ENCODE measurements at places on chromosomes 3 and 15.

GRCh38 chr15:60814062-60814461 lies 335.1 kb upstream of the ICE2 start:
- no peak for DNase-seq

- DNase-seq, result no peak
These were observed 14.4 kb downstream of the MUC20 start for GRCh38 chr3:195735036-195735695.

- DNase-seq, result no peak
These were observed 171.1 kb upstream of the ICE2 start for GRCh38 chr15:60649845-60650548.

- no peak for DNase-seq
These were observed 43.1 kb upstream of the TIPARP start for GRCh38 chr3:156631323-156631722.

- DNase-seq, result no peak
These were observed 66.4 kb upstream of the AGTR1 start for GRCh38 chr3:148631124-148631903.

- DNase-seq, result no peak
These were observed 12.4 kb downstream of the RIOX2 start for GRCh38 chr3:97959872-97960271.

DNA sequence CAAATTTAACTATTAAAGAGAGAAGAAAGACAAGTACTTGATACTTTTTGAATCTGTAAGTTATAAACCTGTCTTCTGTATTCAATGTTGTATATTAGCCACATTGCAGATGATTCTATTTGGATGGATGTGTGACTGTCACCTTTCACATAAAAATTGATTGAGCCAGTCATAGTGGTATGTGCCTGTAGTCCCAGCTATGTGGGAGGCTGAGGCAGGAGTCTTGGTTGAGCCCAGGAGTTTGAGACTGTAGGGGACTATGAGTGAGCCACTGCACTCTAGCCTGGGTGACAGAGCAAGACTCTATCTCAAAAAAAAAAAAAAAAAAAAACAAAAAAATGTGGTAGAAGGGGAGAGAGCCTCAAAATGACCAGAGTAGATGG lies 12.3 kb downstream of the CACNA1D start:
- no peak for DNase-seq

DNA sequence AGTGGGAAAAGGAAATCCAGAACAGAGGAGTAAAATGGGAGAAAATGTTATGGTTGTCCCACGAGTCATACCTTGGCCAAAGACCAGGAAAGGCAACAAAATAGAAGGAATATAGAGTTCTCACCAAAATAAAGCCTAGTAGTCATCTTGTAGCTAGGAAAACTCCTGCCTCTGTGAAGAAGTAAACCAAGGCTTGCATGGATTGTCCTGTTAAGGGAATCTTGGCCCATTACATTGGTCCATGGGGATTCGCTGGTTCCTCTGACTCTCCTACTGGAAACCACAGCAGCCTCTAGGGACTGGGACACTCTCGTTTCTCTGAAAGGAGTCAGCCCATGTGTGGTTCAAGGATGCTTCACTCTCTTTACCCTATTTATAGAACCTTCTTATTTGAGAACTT lies 62.9 kb upstream of the FNDC3B start:
- no peak for DNase-seq

DNA sequence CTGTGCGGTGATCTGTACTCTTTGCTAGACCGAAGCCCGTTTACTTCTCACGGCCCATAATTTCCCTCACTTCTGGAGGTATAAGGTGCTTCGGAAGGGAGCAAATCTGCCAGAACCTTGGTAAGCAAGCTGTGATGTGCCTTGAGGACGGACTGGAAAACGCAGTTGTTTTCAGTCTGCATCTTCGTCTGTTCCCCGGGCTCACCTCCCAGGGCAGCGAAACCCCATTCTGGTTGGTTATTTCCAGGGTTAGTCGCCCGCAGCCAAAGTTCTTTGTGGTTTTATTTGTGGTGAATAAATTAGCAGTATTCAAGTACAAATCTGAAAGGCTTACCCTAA lies 401 bp downstream of the RAMAC start:
- DNase-seq, result no peak

DNA sequence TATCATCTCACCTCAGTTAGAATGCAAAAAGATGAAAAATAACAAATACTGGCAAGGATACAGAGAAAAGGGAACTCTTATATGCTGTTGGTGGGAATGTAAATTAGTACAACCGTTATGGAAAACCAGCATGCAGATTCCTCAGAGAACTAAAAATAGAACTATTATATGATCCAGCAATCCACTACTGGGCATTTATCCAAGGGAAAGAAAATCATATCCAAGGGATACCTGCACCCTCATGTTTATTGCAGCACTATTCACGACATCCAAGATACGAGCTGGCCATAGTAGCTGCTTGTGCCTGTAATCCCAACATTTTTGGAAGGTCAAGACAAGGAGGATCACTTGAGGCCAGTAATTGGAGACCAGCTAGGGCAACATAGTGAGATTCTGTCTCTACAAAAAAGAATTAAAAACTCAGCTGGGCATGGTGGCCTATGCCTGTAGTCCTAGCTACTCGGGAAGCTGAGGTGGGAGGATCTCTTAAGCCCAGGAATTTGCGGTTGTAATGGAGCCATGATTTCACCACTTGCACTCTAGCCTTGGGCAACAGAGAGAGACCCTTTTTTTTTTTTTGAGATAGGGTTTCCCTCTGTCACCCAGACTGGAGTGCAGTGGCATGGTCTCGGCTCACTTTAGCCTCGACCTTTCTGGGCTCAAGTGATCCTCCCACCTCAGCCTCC lies 26.6 kb downstream of the USP50 start:
- no peak for DNase-seq

DNA sequence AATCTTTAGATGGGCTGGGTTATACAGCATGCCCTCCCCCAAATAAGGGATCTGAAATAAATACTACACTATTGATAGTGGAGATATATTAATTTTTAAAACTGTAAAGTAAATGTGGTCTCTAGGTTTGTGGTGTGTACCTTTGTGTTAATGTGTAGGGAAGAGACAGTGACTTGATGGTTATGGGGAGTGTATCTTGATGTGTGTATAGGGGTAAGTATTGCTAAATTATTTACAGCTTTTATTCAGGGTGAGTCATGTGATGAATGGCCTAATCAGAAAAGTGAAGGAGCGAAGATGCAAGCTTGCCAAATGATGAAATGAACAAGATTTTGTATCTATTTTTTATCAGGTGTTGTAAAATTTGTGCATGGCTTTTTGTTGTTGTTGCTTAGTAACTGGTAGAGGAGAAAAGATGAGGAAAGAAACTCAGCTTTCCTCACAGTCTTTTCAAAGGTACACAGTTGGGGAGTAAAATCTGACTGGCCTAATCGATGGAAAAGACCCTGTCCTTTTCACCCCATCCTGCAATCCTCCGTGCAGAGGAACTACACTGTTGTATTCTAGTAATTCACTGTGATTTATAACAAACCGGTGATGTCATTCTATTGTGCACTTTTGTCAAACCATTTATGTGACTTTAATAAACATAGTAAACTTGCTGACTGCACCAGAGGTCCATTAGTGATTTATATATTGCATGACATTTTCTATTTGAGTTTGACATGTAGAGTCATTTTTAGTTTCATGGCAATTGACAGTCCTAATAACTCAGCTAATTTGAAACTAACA lies 17.7 kb downstream of the FEM1B start:
- no peak for DNase-seq

GRCh38 chr3:153254361-153254760 lies 92.3 kb downstream of the RAP2B start:
- no peak for DNase-seq

DNA sequence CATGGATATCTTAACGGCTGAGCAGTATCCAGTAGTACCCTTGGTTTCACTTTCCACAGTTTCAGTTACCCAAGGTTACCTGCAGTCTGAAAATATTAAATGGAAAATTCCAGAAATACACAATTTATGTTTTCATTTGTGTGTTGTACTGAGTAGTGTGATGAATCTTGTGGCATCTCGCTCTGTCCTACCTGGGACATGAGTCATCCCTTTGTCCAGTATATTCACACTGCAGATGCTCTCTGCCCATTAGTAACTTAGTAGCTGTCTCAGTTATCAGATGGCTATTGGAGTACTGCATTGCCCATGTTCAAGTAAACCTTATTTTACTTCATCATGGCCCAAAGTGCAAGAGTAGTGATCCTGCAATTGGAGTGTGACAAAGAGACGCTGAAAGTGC lies 26.1 kb downstream of the GASK1A start:
- DNase-seq, result no peak

DNA sequence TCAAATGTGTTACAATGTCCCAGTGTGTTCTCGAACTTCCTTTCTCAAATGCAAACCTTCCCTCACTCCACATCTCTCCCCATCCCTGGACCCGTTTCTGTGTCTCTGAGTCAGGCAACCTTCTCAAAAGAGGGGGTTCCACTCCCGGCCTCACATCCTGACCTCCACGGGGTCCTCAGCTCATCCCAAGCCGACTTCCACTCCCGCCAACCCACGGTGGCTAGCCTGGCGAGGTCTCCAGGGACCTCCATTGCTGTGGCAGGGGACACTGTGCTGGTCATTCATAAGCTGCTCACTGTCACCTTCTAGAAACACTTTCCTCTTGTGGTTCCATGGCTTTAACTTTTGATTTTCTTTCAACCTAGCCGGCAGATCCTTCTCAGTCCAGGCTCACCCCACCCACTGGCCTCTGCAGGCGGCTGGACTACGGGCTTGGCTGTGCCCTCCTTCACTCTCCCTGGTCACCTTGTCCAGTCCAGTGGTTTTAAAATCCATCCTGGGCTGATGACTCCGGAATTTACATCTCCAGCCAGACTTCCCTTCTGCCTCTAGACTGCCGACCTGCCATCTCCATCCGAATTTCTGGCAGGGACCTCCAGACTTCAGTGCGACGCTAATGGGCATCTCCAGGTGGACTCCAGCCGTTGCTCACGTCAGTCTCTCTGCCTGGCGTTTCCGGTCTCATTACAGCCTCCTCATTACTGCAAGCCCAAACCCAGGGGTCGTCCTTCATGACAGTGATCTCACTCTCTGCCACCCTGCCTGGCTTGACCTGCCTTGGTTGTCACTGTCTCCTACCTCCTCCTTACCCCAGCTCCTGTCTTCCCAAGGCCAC lies 20.0 kb downstream of the ABTB1 start:
- DNase-seq, result no peak

- DNase-seq, result no peak
These were observed 378.7 kb downstream of the ZNF385D start for GRCh38 chr3:21372316-21372715.

- no peak for DNase-seq
These were observed 6.9 kb upstream of the EOGT start for GRCh38 chr3:69020424-69020823.

- DNase-seq, result no peak
These were observed 31.2 kb upstream of the COL8A1 start for GRCh38 chr3:99607151-99607550.

DNA sequence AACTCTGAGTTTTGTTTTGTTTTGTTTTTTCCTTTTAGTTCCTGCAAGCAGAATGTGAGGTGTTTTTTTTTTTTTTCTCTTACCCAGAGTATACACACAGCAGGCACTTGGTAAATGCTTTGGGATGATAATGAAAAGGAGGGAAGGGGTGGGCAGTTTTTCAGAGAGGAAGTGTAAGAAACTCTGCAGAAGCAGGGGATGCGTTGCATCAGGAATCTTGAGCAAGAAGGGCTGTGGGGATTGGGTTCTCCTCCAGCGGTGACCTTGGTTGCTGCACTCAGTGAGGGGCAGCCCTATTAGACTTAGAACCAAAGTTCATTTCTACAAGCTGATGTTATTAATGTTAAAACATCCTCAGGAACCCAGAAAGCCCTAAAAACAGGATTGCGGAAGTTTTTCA lies 32.2 kb upstream of the TMEM158 start:
- DNase-seq, result no peak

GRCh38 chr3:143152043-143152442 lies 32.5 kb downstream of the CHST2 start:
- no peak for DNase-seq

DNA sequence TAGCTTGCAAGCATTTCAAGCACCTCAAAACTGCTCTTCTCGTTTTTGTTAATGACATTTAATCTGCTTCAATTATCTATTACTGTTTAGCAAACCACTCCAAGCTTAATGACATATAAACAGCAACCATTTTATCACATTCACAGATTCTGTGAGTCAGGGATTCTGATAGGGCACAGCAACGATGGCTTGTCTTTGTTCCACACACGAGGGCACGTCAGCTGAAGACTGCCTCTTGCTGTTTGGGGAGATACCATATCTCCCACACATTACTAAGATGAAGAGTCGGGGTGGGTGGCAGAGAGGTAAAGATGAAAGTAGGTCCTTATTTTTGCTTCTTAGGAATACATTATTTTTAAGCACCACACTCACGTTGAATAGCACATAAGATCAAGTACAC lies 19.3 kb downstream of the CPOX start:
- DNase-seq, result no peak

- DNase-seq, result no peak
These were observed 8.8 kb downstream of the RBP1 start for GRCh38 chr3:139530717-139531116.

DNA sequence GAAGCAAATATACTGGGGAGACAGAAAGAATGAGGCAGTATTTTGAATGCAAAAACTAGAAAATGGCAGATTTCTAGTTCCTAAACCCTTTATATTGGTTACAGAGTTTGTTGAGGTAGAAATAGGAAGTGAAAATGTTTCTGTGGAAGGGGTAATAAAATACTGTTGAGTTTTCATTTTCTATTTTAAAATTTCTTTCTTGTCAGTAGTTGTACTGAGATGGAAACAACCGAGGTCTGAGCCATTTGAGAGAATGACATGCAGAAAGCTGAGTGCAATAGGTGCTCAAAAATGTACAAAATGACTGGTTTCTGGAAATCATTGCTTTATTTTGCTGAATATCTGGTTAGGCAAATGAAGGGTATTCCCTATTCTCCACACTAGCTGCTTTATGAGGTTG lies 361.4 kb downstream of the CHL1 start:
- no peak for DNase-seq

- no peak for DNase-seq
These were observed 184.9 kb downstream of the FAM43A start for GRCh38 chr3:194870394-194871110.

DNA sequence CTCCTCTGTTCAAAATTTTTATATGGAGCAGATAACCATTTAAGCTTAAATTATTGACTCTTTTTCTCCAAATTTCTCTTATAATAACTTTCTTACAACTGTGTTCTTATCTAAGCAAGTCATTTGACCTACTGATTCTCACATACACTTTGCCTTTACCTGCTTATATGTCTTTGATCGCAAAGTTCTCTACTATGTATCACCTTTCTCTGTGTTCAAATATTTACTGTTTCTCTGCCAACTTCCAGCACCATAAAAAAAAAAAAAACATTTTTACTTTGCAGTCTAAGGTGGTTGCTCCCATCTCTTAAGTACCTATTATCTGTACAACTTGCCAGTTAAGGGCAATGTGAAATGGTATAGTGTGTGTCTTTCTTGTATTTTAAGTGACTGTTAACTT lies 100.8 kb upstream of the DPH6 start:
- no peak for DNase-seq

- DNase-seq, result no peak
These were observed 13.2 kb downstream of the ZDHHC3 start for GRCh38 chr3:44962621-44963393.
